CD4-positive, alpha-beta T cell (primary cell): ENCODE measurements at places on chromosomes 12 and 14. TPM values are rescaled to one million over a fixed set of nuclear protein-coding genes. Genes with fewer than 3 reads are reported as not detected.

DNA sequence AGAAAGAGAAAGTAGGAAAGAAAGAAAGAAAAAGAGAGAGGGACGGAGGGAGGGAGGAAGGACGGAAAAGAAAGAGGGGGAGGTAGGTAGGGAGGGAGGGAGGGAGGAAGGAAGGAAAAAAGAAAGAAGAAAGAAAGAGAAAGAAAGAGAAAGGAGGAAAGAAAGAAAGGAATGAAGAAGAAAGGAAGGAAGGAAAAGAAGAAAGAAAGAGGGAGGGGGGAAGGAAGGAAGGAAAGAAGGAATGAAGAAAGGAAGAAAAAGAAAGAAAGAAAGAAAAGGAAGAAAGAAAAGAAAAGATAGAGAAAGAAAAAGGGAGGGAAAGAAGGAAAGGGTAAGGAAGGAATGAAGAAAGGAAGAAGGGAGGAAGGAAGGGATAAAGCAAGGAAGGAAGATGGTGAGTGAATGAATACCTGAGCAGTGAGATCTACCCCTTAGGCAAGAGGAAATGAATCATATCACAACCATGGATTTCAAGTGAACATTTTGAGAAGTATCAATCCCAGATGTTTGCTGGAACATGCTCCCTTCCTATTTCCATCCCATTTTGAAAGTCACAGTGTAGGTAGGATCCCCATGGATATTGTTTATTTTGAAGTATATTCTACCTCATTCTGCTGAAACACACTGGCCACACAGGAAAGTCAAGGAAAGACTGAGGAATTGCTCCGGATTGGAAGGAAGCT, 639.4 kb upstream of the TBX3 start:
- no peak for DNase-seq

- no peak for DNase-seq
Measured at GRCh38 chr12:108729612-108730364, 1.5 kb downstream of the CORO1C start.

DNA sequence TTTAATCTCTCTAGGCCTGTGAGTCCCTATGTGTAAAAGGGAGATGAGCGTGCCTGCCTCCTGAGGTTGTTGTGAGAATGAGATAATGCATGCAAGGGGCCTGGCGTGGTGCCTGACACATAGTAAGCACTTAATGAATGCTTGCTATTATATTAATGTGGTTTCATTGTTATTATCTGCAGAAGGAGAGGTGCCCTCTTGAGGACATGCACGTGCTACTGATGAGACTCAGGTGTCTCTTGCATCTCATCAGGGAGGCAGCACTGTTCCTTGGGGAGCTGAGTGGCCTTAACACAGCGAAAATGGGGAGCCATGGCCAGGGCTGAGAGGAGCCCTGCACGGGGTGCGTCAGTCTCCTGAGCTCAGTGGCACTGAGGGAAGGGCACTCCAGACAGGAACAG, 29.9 kb upstream of the BCDIN3D start:
- DNase-seq, result no peak

GDF11 gene
- 4.4 TPM for total RNA-seq

- DNase-seq, result no peak
Measured at GRCh38 chr14:100695423-100695738, 31.3 kb upstream of the DLK1 start.

DNA sequence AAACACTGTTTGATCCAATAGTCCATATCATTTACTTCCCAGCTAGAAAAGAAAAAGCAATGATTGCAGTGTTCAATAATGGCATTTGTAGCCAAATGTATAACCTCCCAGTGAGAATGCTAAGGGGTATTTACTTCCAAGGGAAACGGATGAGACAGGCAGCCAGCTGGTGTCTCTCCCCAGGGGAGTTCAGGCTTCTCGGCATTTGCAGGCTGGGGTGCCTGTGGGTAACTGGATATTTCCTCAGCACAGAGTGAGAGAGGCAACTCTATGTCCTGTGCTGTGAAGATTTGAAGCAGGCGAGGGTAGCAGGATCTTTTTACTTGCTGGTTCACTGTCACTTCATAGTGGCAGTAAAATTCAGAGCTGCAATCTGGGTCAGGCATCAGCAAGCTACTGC, 1455.6 kb upstream of the TMEM132C start:
- no peak for DNase-seq

- no peak for DNase-seq
Measured at GRCh38 chr12:100229876-100230275, 29.3 kb downstream of the ACTR6 start.

GRCh38 chr12:75457191-75457590, 23.4 kb upstream of the GLIPR1 start:
- DNase-seq, result peak; percentile 66

- no peak for DNase-seq
Measured at GRCh38 chr12:69608114-69608513, 2.6 kb downstream of the LRRC10 start.

OTOGL gene
- not detected for total RNA-seq

LHX5 gene
- not detected for total RNA-seq

DNA sequence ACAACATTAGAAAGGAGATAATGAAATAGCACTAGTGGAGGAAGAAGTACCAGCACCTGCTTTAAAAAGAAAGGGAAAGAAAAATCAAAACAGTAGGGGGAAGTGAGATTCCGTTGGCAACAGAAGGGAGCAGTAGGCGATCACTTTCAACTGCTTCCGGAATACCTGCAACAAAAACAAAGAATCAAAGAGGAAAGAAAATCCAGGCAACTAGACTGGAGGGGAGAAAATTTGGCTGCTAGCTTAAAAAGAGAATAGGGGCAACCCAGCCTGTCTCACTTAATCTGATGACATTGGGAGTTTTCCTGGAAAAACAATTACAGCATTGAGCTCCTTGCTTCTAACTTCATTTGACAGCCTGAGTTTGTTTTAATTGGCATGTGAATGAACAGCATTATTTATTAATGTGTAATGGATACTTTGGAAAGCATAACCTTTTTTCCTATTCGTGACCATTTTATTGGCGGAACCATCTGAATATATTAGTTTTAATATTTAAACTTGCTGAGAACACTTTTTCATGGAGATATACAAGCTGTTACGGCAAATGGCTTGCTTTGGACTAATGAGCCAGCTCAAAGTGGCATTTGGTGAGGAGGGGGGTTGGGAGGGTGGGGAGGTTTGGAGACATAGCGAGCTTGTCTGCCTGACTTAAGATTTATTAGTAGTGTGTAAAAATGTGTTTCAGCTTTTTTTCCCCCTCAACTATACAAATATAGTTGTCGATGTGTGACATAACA, 2.5 kb upstream of the DACT1 start:
- DNase-seq, result no peak

DNA sequence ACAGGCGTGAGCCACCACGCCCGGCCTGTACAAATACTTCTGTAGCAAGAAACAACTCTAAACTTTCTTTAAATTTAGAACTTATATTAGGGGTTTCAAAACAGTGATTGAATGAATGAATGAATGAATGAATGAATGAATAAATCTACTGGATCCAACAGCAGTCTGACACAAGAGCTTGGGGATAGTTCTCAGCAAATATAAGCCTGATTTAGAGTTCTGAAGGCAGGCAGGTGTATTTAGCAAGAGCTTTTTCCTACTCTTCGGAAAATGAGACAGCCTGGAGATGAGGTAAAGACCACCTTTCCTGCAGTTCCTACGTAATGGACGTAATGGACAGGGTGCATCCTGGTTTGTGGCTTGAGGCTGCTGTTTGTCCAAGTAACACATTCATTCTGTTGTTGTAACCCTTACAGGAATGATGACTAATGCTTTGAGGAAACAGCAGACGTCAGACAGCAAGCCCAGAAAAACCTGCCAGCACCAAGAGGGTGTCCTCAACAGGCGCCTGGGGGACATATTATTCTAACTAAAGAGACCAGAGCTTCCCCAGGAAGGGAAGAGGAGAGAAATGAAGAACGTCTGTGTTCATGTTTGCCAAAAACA, 277.4 kb upstream of the SOX5 start:
- DNase-seq, result no peak

IL22 gene
- total RNA-seq, result not detected

DNA sequence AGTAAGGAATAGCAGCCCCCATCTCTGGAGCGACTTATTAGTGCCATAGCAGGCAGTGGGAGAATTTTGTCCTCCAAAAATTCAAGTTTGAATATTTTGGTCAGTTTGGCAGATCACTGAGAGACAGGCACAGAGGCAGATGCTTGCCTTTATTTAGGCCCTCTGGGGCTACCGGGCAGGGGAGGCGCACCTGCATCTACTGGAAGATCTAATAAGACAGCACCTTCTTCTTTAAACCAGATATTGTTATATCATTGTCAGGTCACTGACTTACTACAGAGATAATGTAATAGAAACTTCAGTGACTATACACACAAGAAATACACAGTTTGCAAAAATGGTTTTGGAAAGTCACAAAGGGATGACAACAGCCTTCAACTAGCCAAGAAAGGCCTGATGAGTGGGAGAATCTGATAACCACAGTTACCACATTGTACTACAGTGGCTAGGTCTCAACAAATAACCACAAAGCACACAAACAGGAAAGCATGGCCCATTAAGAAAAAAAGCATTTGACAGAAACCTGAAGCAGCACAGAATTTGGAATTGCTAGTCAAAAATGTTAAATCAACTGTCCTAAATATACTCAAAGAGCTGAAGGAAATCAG, 56.8 kb downstream of the CDK17 start:
- DNase-seq, result no peak

- no peak for DNase-seq
Measured at GRCh38 chr12:40342010-40342409, 117.2 kb downstream of the LRRK2 start.

PLA2G1B gene
- total RNA-seq, result not detected

TAS2R19 gene
- total RNA-seq, result 0.71 TPM

TIMM9 gene
- 34.9 TPM for total RNA-seq
